ENCODE measurements at places on chromosomes 5 and 9. TPM values are rescaled to one million over a fixed set of nuclear protein-coding genes. Genes with fewer than 3 reads are reported as not detected.

Gene LSM11
- total RNA-seq, result 6.0 TPM

Gene TCOF1
- total RNA-seq, result 41.5 TPM

Gene WNT8A
- 0.69 TPM for total RNA-seq

Gene SPINK7
- not detected for total RNA-seq

Gene DRD1
- total RNA-seq, result 0.18 TPM

Gene ECSCR
- 565 TPM for total RNA-seq

Gene CDKN2AIPNL
- total RNA-seq, result 26.2 TPM

Gene GNE
- total RNA-seq, result 12.0 TPM

Gene C1QTNF3
- total RNA-seq, result 2.1 TPM

Gene HTR4
- not detected for total RNA-seq

Gene FYB1
- 0.31 TPM for total RNA-seq

Gene SEMA5A
- total RNA-seq, result 31.1 TPM

Gene CAVIN4
- total RNA-seq, result 7.4 TPM

Gene LCN9
- total RNA-seq, result not detected

Gene NFX1
- total RNA-seq, result 33.5 TPM

Gene CEL
- 4.2 TPM for total RNA-seq

Gene SLC46A2
- total RNA-seq, result not detected

Gene MLANA
- total RNA-seq, result not detected

Gene HAPLN1
- total RNA-seq, result 42.1 TPM

Gene DMAC1
- 48.4 TPM for total RNA-seq

Gene EFCAB9
- not detected for total RNA-seq

Gene SLC34A1
- total RNA-seq, result not detected

Gene ZNF608
- total RNA-seq, result 88.0 TPM

Gene BARHL1
- total RNA-seq, result 2.4 TPM

Gene DNAJC21
- 36.8 TPM for total RNA-seq

Gene NUTM2F
- not detected for total RNA-seq

Gene ZNF366
- total RNA-seq, result 23.3 TPM

Gene FOCAD
- total RNA-seq, result 57.2 TPM

Gene CDHR2
- total RNA-seq, result 0.85 TPM

Gene F12
- total RNA-seq, result 1.4 TPM

Gene MYO10
- 132 TPM for total RNA-seq

Gene PCDHB11
- 6.4 TPM for total RNA-seq

Gene FREM1
- total RNA-seq, result 2.9 TPM

Gene OR1J2
- not detected for total RNA-seq

Gene IRX1
- not detected for total RNA-seq

Gene PFN3
- not detected for total RNA-seq

Gene CMBL
- total RNA-seq, result 13.1 TPM

Gene SPATA31D4
- not detected for total RNA-seq

Gene STARD4
- 39.5 TPM for total RNA-seq

Gene GAS1
- 11.2 TPM for total RNA-seq

Gene ORM2
- total RNA-seq, result not detected

Gene SLC36A2
- not detected for total RNA-seq

Gene NUTM2G
- total RNA-seq, result not detected

Gene PCDHB7
- 4.6 TPM for total RNA-seq

Gene RBM22
- 54.5 TPM for total RNA-seq

Gene PCDHGB4
- total RNA-seq, result 13.2 TPM

Gene NIM1K
- 0.15 TPM for total RNA-seq

Gene EFNA5
- total RNA-seq, result 8.8 TPM

Gene OSMR
- total RNA-seq, result 17.4 TPM

Gene RNF224
- total RNA-seq, result not detected

Gene DBH
- total RNA-seq, result 0.08 TPM

All from endothelial cell (in vitro differentiated cells).